ENCODE measurements at places on chromosomes 1 and 21.

DNA sequence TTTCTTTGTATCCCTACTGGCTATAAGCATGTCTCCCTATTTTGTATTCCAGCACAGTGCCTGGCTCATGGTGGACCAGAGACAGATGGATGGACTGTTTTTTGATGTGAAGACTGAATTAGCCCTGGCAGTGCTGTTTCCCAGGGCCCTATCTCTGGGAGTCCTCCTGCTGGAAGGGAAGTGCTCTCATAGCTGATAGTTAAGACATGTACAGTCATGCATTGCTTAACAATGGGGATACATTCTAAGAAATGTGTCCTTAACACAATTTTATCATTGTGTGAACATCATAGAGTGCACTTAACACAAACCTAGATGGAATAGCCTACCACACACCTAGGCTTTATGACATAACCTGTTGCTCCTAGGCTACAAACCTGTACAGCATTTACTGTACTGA is 21.1 kb downstream of the TLCD4 start:
- DNase-seq: no peak

DNA sequence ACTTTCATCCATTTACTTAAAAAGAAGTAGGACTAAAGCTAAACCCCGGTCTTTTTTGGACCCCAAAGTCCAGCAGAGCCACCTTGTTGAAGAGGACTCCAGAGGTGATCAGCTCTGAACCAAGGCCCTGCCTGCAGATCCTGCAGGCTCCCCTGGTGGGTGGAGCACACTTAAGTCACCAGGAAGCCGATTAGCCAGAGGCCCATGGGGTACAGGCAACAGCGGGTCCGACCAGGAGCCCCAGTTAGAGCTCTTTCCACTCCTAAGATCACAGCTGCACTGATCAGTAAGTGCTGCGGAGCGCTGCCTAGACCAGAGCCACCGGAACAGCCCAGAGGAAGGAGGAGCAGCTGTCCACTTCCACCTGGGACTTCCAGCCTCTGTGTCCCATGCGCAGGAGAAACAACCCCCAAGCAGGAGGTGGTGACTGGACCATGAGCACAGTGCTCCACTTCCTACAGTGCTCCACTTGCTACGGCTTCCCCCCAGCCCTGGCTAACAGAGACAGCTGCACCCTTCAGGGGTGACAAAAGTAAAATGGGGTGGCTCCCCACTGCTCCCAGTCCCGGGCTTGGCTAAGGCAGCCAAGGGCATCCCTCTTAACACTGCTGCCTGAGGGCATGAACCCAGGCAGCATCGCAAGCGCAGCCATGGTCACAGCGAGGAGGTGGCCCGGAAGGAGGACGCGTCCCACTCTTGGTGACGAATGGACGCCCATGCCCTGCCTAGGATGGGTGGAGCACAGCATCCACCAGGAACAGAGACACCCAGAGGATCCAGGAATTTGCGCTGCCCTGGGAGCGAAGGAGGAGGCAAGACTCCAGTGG is 58.0 kb downstream of the NPHP4 start:
- DNase-seq: no peak

GRCh38 chr1:186643614-186644013 is 36.6 kb downstream of the PTGS2 start:
- DNase-seq: no peak

GRCh38 chr1:234543442-234544086 is 64.6 kb upstream of the TARBP1 start:
- no peak for DNase-seq

DNA sequence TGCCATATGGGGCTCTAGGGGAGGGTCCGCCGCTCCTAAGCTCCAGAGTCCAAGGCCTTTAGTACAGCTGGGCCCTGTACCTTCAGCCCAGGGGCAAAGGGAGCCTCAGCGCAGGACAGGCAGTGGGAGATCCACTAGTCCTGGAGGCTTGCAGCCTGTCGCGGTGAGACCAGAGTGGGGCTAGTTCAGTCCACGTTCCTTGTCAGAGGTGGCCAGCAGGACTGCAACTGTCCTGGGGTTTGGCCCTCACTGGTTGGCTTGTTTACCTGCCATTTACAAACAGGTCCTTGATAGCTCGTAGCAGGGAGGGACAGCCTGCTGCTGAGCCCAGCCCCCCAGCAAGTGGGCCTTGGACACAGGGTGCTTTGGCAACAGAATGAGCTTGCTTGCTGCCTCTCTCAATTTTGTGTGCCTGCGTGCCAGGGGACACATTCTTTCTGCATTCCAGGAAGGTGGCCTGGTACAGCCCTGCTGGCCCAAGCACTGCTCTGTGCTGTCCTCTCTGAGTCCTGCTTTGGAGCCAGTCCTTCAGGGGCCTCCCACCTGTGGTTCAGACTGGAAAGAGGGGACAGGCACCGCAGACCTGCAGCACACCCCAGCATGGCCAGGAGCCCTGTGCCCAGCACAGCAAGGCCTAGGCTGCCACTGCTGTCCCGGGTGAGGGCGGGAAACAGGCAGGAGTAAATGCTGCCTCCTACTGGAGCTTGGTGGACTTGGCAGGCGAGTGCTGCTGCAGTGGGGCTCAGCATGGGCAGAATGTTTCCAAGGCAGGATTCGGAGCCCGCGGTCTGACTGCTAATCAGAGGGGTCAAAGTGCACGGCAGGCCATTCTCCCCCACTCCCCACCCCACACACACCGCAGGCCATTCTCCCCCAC is 15.2 kb downstream of the H6PD start:
- DNase-seq: no peak

DNA sequence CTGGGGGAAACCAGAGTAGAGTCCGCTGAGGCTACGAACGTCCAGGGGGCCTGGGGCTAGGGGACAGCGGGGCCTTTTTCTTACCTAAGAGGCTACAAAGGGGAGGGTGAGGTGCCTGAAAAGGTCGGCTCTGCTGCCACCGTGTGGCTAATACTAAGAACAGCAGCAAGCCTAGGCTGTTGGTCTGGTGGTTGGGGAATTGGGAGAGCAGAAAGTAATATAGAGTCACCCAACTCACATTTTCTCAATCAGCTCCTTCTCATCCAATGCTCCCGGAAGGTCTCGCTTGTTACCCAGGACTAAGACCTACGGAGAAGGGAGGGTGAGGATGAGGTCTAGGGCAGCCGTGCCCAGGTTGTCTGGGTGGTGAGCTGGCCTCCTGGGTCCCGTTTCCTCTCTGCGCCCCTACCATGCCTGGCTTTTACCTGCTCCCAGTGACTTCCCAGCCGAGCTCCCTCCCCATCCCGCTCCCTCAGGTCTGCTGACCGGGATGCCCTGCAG is 9.3 kb downstream of the ARL8A start:
- no peak for DNase-seq

GRCh38 chr1:152886758-152887409 is 8.8 kb downstream of the SMCP start:
- DNase-seq: no peak

GRCh38 chr1:13583966-13584791 is 547 bp downstream of the PDPN start:
- DNase-seq: peak; percentile 59

- DNase-seq: peak; percentile 25
Observed at GRCh38 chr1:201149400-201149799, 4.9 kb downstream of the TMEM9 start.

GRCh38 chr21:38787461-38788274 is 18.1 kb upstream of the ETS2 start:
- peak; percentile 77 for DNase-seq

GRCh38 chr1:28871631-28872401 is 42.6 kb upstream of the EPB41 start:
- no peak for DNase-seq

GRCh38 chr1:172822886-172823285 is 164.0 kb downstream of the FASLG start:
- DNase-seq: no peak

DNA sequence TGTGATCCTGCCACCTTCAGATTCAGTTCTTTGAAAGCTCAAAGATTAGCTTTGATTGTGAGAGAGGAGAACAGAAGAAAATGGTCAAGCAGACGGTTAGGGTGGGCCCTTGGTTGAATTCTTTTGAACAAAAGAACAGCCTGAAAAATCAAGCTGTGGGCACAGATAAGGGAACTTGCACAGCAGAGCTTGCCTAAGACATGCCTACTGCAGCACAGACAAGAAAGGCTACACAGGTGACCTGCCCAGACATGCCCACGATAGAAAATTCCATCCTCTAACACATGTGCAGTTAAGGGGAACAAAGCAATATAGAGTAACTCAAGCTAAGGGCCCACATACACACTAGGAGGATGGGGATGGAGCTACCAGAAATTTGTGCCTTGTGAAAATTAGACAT is 512.5 kb upstream of the LRRC7 start:
- DNase-seq: no peak

DNA sequence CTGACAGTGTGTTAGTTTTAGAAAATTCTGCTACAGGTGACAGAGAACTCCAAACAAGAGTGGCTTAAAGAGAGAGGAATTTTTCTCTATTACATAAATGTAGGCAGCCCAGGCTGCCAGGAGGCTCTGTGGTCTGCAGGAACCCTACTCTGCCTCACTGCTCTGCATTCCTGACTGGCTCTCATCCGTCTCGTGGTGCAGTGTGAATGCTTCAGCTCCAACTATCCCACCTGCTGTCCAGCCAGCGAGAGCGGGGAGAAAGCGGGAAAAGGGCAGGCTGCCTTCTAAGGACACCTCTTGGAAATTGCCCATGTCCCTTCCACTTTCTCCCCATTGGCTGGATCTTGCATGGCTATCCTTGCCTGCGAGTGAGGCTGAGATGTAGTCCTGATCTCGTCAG is 131.3 kb downstream of the PEX14 start:
- DNase-seq: no peak

DNA sequence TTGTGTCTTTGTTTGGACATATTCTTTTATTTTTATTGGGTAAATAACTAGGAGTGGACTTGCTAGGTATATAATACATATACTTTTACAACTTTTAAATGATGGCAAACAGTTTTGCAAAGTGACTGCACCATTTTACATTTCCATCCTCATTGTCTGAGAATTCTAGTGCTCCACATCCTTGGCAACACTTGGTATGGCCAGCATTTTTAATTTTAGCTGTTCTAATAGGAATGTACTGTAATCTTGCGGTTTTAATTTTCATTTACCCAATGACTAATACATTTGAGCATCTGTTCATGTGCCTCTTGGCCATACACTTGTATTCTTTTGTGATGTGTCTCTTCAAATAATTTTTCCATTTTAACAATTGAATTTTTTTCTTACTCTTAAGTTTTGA is 37.0 kb upstream of the ATP6V1G3 start:
- DNase-seq: peak; percentile 42

DNA sequence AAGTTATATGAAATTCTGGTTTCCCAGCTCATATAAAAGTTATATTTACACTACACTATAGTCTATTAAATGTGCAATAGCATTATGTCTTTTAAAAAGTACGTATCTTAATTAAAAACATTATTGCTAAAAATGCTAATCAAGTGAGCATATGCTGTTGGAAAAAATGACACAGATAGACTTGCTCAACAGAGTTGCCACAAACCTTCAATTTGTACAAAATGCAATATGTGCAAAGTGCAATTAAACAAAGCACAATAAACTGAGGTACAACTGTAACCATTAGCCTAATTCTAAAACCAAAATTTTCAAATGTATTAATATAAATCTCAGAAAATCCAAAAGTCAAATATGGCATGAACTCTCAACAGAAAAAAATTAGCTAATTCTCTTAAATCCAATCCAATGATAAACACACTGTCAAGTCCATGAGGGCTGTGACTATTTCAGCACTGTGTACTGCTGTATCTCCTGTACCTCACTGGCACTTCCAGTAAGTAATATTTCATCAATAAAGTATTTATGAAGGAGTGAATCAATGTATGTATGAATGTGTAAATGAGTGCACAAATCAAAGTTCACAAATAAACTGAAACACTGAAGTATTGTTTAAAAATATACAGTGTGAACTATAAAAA is 116.3 kb downstream of the AKT3 start:
- DNase-seq: no peak

- no peak for DNase-seq
Observed at GRCh38 chr1:4127592-4128140, 227.6 kb upstream of the C1orf174 start.

All from SJSA1 (cell line).